HAP-1 (cell line): ENCODE measurements at places on chromosomes 7 and 10.

DNA sequence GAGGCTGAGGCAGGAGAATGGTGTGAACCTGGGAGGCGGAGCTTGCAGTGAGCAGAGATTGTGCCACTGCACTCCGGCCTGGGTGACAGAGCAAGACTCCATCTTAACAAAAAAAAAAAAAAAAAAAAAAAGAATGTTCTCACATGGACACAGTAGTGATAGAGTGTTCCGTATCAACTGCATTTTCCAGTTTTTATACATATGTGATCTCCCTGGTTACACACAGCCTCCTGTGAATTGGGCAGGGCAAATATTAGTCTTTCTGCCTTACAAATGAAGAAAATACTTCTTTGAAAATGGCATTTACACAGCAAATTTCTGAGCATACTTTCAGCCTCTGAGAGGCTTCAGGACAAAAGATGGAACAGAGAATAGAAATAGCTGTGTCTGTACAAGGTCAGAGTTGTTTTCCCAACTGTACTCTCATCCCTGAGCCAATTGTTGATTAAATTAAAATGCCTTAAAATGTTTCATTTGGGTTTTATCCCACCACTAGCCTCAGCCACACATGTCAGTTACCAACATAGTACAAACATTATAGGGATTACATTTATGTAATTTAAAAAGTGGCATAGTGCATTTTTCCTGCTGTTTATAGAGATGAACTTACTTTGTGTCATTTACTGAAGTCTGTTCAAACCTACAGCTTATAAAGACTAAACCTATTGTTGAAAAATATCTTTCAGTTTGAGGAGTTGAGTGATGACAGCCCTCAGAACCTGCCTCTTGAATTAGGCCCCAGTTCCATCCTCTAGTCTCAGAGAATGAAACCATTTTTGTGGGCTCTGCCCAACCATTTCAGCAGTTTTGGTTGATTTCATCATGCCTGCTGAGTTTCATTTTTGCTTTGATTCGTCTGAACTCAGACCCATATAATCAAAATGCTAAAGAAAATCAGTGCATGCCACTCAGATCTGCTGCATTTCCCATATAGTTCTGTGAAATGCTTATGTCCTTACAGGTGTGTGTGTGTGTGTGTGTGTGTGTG, 609.4 kb upstream of the C7orf33 start:
- DNase-seq: no peak

DNA sequence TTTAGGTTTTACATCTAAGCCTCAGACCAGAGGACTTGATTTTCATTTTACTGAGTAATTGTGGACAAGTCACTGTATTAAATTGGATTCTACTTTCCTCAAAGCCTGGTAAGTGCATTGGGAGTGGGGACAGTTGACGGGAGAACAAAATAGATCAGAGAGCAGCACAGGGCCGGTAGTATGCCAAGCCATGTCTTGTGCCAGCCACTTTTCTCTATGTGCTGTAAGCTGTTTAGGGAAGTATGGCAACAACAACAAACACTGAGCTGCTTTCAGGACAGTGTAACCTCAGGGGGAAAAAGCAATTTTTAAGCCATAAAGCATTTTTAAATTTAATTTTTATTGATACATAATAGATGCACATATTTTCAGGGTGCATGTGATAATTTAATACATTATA, 365.9 kb upstream of the IGFBP3 start:
- no peak for DNase-seq

DNA sequence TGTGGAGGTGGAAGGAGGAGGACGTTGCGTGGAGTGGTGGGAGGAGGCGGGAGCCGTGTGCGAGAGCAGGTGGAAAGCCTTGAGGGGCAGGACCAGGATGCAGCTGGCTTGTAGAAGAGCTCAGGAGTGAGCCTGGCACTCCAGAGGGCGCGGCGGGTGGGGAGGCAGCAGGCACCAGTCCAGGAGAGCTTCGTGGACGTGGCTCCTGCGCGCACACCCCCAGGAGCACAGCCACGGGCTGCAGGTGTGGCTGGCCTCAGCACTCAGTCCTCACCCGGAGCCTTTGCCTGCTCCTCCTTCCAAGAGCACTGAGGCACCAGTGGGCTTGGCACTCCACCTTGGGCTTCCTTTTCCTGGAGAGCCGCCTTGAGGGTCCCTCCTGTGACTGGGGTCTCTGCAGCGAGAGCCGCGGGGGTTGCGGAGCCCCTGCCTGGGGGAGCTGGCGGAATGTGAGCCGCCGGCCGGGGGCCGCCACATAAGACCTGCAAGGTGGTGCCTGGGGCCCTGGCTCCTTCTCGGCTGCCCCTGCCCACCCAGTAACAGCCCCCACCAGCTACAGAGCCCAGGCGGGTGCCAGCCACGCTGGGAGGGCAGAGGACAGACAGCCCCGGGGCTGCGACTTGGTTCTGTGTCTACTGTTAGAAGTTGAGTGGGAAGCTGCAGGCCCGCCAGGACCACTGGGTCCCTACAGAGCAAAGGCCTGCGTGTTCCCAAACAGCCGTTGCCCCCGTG, 11.1 kb downstream of the MAFK start:
- DNase-seq: no peak

DNA sequence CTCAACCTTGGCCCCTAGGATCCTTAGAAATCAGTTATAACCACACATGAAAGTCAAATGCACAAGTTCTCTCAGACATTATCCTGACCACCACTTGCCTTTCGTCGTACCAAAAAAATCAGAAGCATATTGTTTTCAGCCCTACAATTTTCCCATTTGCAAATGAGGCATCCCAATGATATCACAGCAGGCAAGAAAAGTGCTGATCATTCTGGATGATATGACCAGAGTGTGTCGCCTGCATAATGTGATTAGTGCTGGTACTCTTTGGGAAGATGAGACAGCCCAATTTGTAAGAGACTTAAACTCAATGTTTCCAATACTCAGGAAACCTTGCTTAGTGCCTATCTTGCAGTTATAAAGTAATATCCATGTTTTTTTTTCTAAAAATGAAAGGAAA, 168.0 kb downstream of the SORCS1 start:
- DNase-seq: no peak

- no peak for DNase-seq
Measured at GRCh38 chr10:120172356-120172755, 279.8 kb downstream of the SEC23IP start.

DNA sequence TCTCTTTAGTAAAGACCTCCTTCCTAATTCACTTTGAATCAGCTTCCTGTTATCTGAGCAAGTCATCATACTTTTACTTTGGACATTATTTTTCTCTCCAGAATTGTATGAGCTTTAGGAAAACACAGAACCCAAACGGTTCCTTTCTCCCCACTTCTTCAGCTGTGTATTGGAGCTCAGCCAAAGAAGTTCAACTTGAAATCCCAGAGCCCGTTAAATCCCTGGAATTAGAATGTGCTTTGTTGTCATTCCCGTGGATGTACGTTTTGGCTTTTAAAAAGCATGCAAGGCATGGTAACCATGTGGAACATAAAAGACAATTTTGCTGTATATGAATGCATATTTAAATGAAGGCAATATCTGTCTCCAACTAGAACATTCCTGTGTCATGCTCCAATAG, 46.6 kb downstream of the AGMO start:
- DNase-seq: peak; percentile 22

- DNase-seq: no peak
Measured at GRCh38 chr7:53603461-53603860, 568.0 kb downstream of the POM121L12 start.

- DNase-seq: no peak
Measured at GRCh38 chr10:48455392-48456151, 149.1 kb downstream of the MAPK8 start.

- DNase-seq: no peak
Measured at GRCh38 chr10:110636932-110637557, 7.1 kb upstream of the RBM20 start.

- DNase-seq: peak; percentile 39
Measured at GRCh38 chr7:97313900-97314299, 196.4 kb downstream of the SDHAF3 start.

- no peak for DNase-seq
Measured at GRCh38 chr10:109861081-109861480, 62.2 kb downstream of the XPNPEP1 start.

DNA sequence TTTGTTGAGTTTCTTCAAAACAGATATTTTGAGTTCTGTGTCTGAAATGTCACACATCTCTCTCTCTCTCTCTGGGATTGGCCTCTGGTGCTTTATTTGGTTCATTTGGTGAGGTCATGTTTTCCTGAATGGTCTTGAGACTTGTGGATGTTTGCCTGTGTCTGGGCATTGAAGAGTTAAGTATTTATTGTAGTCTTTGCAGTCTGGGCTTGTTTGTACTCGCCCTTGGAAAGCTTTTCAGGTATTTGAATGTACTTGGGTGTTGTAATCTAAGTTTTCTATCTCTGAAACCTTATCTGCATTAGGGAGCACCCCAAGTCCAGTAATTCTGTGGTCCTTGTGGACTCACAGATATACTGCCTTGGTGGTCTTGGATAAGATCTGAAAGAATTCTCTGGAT, 106.7 kb upstream of the PRSS58 start:
- DNase-seq: no peak

DNA sequence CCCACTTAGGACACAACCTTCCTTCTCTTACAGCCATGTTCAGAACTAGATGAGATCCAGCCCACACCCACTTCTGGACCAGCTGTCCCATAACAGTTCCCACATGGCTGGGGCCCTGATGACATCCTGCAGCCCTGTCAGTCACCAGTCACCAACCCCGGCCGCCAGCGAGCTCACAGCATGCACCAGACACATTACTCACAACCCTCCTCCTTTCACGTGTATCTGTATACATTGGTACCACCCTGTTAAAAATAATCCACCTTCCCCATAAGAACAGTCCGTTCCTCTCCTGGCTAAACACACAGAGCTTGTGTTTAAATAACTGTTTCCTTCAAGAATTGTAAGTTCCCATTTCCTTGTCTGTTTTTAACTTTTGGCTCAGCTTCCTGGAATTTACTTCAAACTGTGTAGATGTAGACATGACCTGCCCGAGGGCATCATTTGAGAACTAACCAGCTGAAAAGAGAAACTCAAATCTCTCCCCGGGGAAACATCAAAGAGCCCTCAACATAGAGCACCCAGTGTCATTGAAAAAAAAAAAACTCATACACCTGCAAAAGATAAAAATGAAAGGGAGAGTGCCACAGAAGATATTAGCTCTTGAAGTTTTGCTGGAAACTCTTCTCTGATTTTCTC, 26.0 kb upstream of the PRLHR start:
- no peak for DNase-seq

GRCh38 chr7:155336812-155337602, 39.3 kb downstream of the INSIG1 start:
- DNase-seq: no peak

DNA sequence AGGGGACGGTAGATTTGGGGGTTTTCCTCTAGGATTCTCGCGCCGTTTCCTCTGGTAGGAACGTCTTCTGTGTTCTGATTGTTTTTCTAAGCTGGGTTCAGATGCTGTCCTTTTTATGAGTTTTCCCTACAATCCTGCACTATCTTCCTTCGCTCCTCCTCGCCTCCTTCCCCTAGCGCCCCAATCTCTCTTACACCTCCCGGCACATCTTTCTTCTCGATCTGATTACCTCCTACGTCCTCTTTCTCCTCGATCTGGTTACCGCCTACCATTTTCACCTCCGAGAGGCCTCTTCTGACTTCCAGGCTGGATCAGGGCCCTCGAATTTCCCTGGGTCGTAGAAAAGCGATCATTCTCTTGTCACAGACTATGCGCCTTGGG, 413 bp downstream of the BUD31 start:
- no peak for DNase-seq

- DNase-seq: no peak
Measured at GRCh38 chr10:38072552-38072951, 21.6 kb upstream of the ZNF37A start.

- no peak for DNase-seq
Measured at GRCh38 chr7:121872831-121873288, at the start of gene PTPRZ1. Gene PTPRZ1, plus strand, starts transcription at chr7:121873161. Its CDS starts 339 bp downstream, at chr7:121873500.

GRCh38 chr7:15567652-15568051, 5.8 kb upstream of the AGMO start:
- DNase-seq: no peak

DNA sequence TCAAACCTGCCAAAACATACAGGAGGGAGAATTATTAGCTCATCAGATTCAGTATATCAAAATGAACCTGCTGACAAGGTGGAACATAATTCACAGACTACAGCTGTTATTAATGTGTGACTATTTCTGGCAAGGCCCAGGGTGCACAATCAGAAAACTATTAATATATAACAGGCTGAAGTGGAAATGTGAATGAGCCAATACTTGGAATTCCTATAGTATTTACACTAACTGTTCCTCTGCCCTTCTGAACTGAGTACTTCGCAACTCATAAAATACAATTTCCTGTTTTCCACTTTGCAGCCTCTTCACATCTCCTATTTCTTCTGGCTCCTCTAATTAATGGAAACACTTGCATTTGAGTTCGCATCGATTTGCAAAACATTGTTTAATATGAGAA, 330.8 kb downstream of the DPP6 start:
- no peak for DNase-seq

GRCh38 chr10:72218325-72218724, 2.2 kb upstream of the ASCC1 start:
- DNase-seq: no peak

GRCh38 chr10:73944356-73945100, 33.6 kb downstream of the PLAU start:
- DNase-seq: no peak

DNA sequence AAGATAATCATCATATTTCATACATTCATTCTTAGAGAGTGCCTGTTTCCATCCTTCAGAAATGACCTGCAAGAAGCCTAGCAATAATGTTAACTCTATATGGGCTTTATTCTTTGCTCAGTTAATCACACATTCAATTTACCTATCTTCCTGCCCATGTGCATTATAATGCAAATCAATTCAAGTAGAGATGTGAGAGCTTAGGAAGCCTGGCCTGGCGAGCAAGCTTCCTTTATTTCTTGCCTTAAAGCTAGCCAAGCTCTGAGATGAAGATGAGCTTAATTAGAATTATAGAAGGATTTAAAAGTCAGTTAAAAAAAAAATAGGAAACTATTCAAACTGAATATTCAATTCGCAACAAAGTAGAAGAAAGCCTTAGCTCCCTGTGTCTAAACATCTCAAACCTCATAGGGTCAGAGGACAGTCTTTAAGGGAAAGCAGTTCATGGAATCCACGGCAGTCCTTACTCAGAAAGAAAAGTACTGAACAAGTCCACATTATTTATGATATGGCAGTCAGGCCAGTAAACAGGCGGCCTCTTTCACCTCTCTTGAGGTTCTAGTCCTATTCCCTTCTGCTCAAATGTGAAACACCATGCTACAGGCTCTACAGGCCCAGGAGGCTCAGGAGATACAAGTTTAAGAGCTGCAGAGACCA, 214.1 kb downstream of the TFEC start:
- DNase-seq: peak; percentile 10

GRCh38 chr7:148304456-148304855, 286.1 kb upstream of the C7orf33 start:
- DNase-seq: no peak

GRCh38 chr7:92851732-92852131, 15.4 kb upstream of the CDK6 start:
- DNase-seq: no peak

GRCh38 chr7:77337456-77337990, 78.6 kb downstream of the GSAP start:
- no peak for DNase-seq
